ENCODE measurements at places on chromosomes 12 and 14.

- DNase-seq: no peak
Observed at GRCh38 chr12:52005903-52006703, 643 bp upstream of the TAMALIN start.

- no peak for DNase-seq
Observed at GRCh38 chr12:11657511-11657910, 8.0 kb downstream of the ETV6 start.

- no peak for DNase-seq
Observed at GRCh38 chr14:43166163-43166562, 1340.9 kb downstream of the FSCB start.

GRCh38 chr12:108551535-108551934 is 9.4 kb downstream of the SART3 start:
- DNase-seq: no peak

- DNase-seq: no peak
Observed at GRCh38 chr12:60172266-60173211, 576.7 kb downstream of the SLC16A7 start.

DNA sequence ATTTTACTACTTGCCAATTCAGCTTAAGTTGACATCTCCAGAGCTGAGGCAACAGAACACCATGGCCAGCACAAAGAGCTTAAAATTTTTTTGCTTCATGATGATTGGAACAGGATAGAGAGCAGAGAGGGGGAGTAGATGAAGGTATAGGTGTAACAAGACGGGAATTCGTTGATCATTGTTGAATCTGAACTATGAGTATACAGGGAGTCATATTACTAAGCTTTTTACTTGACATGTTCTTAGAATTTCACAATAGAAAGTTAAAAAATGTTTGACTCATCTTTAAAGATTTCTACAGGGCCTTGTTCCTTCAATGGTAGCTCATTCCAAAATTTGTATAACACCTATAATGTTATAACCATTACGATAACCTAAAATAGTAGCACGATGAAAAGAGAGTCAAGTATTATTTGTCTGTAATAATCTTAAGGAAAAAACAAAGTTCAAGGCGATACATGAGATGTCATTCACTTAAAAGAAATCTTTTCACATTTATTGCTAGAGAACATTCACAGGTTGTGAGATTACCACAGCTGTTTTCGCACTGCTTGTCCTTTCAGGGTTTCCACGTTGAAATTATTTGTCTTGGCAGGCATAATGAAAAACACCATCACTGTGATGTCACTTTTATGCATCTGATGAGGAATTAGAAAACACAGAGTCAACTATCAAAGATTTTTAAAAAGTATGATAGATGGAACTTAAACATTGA is 33.9 kb downstream of the SPX start:
- no peak for DNase-seq

- no peak for DNase-seq
Observed at GRCh38 chr14:93231129-93231979, 24.3 kb downstream of the UBR7 start.

DNA sequence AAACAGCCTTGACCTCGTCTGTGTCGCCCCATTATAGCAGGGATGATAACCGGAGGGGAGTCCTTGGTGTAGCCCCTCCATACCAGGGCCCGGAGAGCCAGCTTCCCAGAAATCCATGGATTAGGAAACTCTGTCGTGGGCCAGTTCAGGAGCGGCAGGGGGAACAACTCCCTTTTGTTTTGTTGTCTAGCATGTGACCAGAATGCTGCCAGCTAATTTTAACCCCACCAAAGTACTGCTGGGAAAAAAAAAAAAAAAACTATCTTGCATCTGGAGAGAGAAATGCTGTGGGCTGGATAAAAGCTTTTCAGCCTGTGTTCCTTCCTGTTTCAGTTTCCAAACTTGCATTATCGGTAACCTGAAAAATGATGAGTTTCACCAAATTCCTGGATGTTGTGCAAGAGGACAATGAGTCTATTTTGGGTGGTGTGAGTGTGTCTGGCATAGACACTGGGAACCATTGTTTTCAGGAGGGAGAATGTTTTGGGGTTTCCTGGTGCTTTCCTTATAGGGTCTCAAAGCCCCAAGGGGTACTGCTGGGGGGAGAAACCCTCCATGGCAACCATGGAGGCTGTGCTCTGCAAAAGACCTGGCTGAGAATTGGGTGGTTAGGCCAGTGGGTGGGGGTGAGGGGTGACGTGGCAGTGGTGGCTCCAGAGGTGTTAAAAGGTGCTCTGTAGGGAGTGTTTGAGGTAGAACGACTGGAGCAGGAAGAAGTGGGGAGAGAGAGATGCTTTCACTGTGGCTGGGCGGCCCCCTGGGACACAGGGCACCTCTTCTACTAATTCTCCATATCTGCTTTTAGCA is 14.9 kb upstream of the IRF2BPL start:
- peak; percentile 61 for DNase-seq

GRCh38 chr12:127903146-127903545 is 363.8 kb upstream of the TMEM132C start:
- no peak for DNase-seq

DNA sequence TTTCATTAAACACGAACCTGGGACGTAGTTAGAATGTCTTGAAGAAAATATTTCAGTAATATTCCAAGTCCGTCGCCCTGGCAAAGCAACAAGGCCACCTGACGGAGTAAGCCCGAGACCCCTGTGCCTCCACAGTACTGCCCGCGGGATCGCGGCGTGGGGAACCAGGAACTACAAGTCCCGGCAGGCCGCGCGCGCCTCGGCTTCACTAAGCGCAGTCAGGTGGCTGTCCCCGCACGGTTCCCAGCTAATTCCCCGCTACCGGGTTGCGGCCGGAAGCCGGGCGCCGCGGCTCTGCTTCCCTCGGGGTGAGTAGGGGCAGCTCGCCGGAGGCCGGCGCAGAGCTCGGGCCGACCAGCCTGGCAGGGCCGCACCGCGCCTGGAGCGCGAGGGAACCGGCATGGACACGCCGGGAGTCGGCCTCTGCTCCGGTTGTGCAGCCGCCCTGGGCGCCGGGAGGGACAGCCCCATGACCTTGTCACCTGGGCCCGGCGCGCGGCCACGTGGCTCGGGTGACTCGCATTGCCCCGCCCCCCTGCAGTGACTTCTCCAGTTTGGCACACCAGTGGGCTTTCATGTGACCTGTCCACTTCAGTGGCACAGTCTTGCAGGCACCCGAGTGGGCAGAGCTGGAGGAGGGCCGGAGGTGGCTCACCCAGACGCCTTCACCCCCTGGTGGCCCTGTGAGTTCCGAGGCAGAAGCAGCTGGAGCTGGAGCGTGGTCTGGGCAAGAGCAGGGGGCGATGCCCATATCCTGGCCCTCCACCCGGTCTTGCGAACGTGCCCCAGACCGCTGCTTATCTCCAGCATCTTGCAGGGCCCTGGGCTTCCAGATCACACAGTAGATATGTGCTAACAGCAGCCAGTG is at the start of gene ADCK1:
Gene ADCK1, plus strand, starts transcription at position 247 of the 868 bp plus-strand sequence. CDS start 18,870 bp downstream, outside the sequence.
- DNase-seq: peak; percentile 86

DNA sequence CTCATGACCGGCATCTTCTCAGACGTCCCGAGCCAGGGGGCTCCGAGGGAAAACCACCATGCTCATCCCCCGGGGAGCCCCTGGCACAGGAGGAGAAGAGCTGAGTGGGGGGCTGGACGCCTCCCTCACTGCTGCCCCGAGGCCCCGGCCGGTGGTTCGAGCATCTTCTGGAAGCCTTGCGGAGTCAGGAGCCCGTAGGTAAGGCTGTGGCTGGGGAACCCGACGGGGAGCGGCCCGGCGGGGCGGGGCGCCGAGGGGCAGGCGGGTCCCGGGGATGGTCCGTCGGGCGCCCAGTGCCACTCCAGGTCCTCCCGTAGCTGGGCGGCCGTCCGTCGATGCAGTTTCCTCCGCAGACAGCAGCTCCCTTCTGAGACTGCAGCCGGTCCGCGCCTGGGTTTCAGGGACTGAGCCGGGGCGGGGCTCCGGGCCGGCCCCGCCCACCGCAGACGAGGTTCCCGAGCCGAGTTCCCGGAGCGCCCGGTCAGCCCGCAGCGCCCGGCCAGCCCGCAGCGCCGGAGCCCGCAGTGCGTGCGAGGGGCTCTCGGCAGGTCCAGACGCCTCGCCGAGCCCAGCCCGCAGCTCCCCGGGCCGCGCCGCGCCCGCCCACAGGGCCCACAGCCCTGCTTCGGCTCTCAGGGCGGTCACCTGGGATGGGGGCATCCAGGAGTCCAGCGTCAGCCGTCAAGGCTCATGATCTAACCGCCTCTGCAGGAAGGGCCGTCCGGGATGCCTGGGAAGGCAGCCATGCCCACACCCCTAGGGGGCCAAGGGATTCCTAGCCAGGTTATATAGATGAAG is at the start of gene PGF:
Gene PGF, minus strand, starts transcription at position 369 of the 798 bp plus-strand sequence. Its CDS starts 355 bp downstream, at position 14.
- peak; percentile 28 for DNase-seq

DNA sequence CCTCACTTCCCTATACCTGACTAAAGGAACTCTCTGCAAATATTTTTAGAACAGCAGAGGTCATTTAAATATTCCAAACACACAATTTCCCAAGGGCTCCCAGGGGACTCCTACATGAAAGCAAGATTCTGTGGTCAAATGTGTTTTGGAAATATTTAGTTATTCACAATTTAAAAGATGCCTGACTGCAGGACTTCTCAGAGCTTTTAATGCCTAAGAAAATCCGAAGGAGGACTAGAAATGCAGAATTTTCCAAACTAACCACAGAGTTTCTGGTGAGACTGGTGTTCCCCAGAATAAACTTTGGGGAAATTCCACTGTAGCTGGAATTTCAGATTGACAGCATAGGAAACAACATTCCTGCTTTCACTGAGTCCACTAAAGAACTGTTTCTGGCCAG is 84.8 kb upstream of the MAP1LC3B2 start:
- DNase-seq: no peak

DNA sequence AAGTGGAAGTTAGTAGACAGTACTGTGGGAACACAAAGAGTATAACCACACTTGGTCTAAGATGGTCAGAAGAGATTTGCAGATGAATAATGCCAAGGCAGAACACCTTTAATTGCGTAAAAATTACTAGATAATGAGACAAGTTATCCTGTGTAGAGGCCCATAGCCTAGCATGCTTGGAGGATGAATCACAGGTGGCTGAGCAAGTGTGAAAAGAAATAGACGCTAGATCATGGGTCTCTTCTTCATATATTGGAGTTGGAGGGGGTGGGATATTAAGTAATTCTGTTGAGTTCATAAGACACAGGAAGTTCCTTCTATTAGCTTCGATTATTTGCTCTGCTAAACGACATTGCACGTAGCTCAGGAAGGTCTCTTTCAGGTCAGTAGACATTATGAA is 454.3 kb upstream of the LMO3 start:
- DNase-seq: no peak

- DNase-seq: no peak
Observed at GRCh38 chr12:102172436-102172835, 25.2 kb downstream of the PMCH start.

- DNase-seq: no peak
Observed at GRCh38 chr14:65920996-65921395, 508.5 kb downstream of the FUT8 start.

GRCh38 chr14:96901227-96901626 is 104.0 kb downstream of the VRK1 start:
- DNase-seq: no peak

- DNase-seq: no peak
Observed at GRCh38 chr12:54968181-54968730, 16.3 kb downstream of the TESPA1 start.

GRCh38 chr12:106766393-106766826 is 8.1 kb upstream of the RIC8B start:
- no peak for DNase-seq

GRCh38 chr12:45431126-45431525 is 215.2 kb downstream of the ANO6 start:
- no peak for DNase-seq

GRCh38 chr14:94914191-94914590 is 144.3 kb upstream of the GSC start:
- DNase-seq: no peak

DNA sequence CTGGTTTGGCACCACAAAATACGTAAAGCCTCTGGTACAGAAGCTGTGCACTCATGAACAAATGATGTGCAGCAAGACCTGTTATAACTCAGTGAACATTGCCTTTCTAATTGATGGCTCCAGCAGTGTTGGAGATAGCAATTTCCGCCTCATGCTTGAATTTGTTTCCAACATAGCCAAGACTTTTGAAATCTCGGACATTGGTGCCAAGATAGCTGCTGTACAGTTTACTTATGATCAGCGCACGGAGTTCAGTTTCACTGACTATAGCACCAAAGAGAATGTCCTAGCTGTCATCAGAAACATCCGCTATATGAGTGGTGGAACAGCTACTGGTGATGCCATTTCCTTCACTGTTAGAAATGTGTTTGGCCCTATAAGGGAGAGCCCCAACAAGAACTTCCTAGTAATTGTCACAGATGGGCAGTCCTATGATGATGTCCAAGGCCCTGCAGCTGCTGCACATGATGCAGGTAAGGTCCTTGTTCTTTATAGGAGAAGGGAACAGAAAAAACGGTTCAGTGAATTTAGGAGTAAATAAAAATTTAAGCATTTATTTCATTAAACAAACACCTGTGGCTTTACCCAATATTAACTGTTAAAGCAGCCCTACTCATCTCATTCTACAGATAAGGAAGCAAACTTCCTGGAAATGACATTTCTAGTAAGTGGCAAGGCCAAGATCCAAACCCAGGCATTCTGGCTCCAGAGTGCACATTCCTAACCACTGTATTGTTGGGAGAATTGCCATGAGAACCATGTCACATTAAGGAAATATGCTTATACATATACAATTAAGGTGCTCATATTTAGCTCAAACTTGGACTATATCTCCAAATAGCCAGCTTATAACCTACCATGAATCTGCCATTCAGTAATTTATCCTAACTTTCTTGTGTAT is 11.7 kb downstream of the COCH start:
- DNase-seq: no peak

DNA sequence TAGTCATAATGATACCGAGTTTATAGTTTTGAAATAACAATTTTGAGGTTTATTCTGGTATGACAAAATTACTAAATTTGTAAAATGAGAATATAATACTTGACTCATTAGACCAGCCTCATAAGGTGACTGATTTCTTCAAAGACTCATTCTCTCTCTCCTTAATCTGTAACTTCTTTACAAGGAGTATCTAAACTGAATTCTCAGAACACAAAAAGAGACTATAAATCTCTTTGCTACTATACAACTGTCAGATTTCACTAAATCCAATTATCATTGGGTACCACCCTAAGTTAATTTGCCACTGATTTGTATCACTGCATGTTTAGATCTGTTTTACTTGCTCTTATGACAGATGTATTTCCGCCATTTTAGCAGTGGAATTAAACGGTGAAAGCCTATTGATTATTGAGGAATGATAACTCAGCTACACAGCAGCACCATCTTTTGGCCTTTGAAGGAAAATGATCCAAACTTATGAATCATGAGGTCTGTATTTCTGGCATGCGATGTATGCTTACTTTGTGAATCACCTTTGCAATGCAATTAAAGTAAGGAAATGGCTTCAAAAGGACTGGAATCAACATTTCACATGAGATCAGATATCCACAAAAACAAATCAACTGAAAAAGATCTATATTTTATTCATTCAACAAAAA is 161.2 kb downstream of the RERGL start:
- DNase-seq: no peak

DNA sequence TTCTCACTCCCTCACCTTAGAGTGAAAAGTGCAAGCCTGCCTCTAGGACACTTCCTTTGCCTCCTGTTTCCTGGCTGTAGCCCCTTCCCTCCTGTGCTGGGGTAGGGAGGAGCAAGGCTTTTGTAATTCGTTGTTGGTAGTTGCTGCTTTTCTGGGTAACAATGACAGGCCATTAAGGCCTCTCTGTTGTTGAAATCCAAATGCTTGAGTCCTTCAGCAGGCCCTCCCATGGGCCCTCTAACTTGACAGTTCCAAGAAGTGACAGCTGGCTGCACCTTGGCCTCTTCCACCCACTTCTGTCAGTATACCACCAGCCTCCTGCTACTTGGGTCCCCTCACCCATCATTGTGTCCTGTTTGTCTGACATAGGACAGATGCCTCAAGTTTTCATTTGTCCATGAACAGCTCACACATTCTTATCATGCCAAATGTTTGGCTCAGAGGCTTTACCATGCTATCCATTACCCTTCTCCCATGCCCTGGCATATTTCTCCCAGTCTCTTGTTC is 103.7 kb upstream of the PDE3A start:
- no peak for DNase-seq

Data from stimulated activated CD4-positive, alpha-beta T cell treated with anti-CD3 and anti-CD28 coated beads, Interleukin-2, amount 100 ng/mL, for 24 hours (primary cell).